Right lobe of liver (tissue), 6 donors: ENCODE measurements at places on chromosomes 12 and 14. TPM values are rescaled to one million over a fixed set of nuclear protein-coding genes. Genes with fewer than 3 reads are reported as not detected.

DNA sequence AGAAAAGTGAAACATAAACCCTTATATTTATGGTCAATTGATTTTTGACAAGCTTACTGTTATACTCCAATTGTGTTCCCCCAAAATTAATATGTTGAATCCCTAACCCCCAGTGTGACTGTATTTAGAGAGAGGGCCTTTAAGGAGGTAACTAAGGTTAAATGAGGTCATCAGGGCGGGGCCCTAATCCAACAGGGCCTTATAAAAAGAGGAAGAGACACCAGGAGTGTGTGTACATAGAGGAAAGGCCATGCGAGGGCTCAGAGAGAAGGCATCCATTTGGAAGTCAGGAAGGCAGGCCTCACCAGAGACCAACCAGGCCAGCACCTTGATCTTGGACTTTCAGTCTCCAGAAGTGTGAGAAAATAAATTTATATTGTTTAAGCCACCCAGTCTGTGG, 6.5 kb upstream of the VTI1B start:
- DNase-seq = no peak

DNA sequence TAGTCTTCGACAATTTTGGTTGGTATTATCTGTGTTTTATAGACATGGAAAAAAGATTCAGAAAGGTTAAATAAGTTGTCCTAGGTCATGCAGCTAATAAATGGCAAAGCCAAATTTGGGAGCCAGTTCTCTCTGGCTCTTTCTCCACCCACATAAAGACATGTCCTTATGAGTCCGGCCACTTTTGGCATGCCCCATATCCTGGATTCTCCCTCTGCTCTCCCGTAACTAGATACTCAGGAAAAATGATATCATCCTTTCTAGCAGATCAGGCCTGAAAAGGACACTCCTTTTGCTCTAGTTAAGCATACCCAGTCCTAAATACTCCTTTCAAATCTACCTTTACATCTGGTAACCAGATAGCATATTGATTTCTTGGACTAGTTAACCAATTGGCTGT, 64.4 kb downstream of the TTLL5 start:
- DNase-seq = no peak

GRCh38 chr12:2959192-2959504, at the start of gene TEAD4:
TEAD4 (plus strand) TSS chr12:2959397.
- DNase-seq = peak; percentile 54

DNA sequence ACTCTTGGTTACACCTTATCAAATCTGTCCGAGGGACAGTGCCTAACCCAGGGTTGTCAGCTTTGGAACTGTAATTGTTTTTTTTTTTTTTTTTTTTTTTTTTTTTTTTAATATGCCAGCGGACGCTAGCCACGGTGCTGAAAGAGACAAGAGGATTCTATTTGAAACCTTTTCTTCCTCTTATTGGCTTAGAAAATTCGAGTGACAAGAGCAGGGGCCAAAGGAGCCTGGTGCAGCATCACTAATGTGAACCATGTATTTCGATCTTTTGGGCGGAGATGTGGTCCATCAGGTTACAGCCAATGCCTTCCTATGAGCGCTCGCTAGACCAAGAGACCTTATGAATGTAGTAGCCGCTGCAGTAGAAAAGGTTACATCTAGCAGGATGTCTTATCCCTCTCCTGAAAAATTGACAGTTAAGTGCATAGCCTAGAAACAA, 922 bp downstream of the PTPRR start:
- no peak for DNase-seq

The ADCY6 gene
- total RNA-seq = 11.5 TPM

The STRAP gene
- total RNA-seq = 41.3 TPM

The CIDEB gene
- 179 TPM for total RNA-seq

GRCh38 chr12:71878208-71878607, 38.6 kb downstream of the TBC1D15 start:
- no peak for DNase-seq

The POTEM gene
- not detected for total RNA-seq

GRCh38 chr14:36755756-36756155, 94.1 kb downstream of the PAX9 start:
- no peak for DNase-seq
